Cortex of kidney (tissue), 1 donor: ENCODE measurements at places on chromosomes 16 and 17.

DNA sequence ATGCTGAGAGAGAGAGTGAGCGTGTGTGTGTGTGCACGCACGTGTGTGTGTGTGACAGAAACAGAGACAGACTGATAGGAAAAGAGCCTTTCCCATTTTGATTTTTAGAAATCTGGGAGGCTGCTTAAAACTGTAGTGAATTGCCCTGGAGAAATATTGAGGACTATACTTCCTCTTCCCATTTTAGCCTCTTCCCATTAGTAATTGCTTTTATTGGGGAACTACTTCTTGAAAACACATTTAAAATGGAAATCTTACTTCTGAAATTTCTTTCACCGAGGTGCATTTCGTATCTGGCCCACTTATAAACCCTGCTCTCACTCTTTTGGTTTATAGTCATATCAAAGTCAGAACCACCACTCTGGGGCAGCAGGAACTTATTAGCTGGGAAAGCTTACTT is 47.1 kb downstream of the NUP93 start:
- DNase-seq: no peak

- DNase-seq: no peak
Measured at GRCh38 chr16:56607675-56608042, 725 bp upstream of the MT2A start.

GRCh38 chr16:58882292-58882691 is 148.2 kb upstream of the GOT2 start:
- DNase-seq: no peak

DNA sequence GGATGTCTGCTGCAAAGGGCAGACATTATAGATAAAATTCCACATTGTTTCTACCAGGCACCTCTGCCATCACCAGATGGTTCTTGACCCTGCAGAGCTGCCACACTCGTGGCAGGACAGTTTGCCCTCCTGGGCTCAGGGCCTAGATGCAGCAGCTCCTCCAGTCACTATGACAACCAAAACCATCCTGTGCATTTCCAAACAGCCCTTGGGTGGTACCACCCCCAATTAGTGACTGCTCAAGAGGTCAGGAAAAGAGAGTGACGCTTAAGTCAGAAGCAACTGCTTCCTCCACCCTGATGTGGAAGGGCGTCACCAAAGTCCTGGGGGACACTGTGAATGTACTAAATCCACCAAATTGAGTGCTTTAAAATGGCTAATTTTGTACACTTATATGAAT is 109.2 kb downstream of the C16orf95 start:
- no peak for DNase-seq

GRCh38 chr16:4506450-4506849 is 30.3 kb downstream of the HMOX2 start:
- DNase-seq: no peak

GRCh38 chr17:53749178-53749577 is 73.5 kb upstream of the KIF2B start:
- no peak for DNase-seq

DNA sequence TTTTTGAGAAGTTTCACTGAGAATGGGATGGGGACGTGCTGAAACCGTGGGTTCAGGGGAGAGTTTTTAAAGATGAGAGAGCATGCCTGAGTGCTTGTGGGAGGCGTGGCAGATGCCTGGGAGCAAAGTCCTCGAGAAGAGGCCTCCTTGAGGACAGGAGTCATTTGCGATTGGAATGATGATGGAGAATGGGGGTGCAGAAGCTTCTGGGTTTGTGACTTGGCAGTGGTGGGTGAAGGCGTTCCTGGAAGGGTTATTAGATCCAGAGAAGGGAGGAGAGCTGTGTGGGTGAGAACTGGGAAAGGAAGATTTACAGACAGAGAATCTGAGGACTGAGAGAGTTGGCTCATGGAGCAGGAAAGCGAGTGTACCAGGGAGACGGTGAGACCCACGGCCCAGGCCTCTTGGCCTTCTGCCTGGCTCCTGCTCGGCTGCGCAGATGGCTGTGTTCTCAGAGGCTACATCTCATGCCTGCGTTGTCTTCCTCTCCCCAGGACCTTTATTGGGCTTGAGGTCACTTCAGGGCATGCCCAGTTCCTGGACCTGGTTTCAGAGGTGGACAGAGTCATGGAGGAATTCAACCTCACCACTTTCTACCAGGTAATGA is 8.6 kb upstream of the MMP15 start:
- DNase-seq: no peak

- DNase-seq: no peak
Measured at GRCh38 chr17:47857551-47858455, 6.8 kb upstream of the SP6 start.

GRCh38 chr17:50330151-50330775 is 15.7 kb upstream of the XYLT2 start:
- no peak for DNase-seq

DNA sequence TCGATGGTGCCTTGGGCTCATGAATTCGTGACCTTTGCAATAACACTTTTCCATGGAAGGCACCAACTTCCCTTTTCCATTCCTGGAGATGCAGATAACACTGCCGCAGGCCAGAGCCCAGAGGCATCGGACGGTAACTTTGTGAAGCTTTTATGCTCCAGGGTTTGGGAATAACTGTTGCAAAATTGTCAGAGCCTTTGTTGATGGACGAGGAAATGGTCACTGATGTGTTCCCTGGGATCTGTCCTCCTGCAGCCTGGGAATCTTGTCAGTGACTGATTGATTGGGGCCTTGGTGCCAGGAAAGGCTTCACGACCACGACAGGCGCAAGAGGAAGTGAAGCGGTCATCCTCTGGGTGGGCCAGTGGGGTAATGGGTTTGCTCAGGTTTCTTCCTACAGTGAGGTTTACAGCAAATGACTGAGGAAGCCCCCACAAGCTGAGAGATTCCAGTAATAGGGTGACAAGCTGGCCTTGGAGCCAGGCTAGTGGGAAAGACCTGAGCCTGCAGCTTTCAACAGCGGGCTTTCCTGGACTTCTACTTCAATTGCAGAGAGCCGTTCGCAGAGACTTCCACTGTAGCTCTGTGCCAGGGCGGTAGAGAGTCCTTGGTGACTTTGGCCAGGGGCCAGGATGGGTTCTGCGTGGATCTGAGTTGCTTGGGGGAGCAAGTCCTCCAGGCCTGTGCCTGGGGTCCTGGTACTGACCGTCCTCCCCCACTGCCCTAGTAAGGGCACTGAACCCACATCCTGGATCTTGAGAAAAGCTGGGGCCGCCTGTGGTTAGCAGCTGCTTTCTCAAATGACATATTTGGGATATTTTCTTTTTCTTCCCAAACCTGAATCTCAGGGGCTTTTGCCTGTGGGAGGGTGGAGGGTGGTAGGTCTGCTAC is 37.6 kb downstream of the PGS1 start:
- DNase-seq: no peak

GRCh38 chr17:40735016-40735415 is 20.1 kb downstream of the KRT25 start:
- no peak for DNase-seq
